ENCODE measurements at places on chromosomes 13 and 19.
A peak's percentile ranks its signal among the peaks of the same experiment; 100 is the strongest.

- no peak for DNase-seq
Observed at GRCh38 chr19:6652805-6653094, 17.2 kb downstream of the TNFSF14 start.

DNA sequence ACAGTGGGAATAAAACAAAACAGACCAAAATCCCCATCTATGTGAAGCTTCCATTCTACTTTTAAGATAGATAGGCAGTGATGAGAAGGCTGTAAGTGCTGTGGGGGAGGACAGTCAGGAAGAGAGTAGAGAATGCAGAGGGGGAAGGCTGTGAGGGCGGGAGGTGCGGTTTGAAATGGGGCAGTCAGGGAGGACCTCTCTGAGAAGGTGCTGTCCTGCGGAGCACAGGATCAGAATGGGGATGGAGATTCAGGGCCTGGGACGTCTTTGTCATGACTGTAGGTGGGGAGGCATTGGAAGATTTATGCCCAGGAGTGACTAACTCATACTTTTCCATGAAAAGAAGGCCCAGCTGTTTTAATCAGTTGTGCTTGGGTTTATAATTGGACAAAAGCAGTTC is 3.9 kb upstream of the GPR183 start:
- DNase-seq: no peak

DNA sequence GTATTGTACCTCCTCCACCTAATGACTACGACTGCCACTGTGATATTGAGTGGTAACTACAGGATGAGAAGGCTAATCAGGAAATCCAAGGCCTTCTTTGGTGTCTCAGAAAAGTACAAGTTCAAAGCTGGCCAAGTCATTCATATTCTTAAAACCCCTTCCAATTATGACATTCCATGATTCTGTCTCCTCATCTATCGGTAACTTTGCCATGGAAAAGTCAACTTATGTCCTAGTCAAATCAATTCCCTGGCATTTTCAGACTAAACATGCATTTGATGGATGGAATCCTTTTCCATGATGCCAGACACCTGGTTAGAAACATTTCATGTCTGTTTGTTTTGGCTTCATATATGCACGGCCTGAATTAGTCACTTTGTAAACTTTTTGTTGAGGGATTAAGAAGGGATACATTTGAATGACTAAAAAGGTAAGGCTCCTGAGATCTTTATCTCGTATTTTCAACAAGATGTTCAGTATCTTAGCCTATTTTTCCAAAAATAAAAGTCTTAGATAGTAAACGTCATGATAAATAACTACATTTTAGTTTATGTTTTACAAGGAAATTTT is 186.5 kb downstream of the NHLRC3 start:
- no peak for DNase-seq

GRCh38 chr19:32018014-32018413 is 327.4 kb upstream of the ZNF507 start:
- DNase-seq: no peak

- DNase-seq: no peak
Observed at GRCh38 chr19:54188215-54188871, 1.0 kb downstream of the MBOAT7 start.

- DNase-seq: no peak
Observed at GRCh38 chr19:28535352-28535775, 677.6 kb downstream of the UQCRFS1 start.

DNA sequence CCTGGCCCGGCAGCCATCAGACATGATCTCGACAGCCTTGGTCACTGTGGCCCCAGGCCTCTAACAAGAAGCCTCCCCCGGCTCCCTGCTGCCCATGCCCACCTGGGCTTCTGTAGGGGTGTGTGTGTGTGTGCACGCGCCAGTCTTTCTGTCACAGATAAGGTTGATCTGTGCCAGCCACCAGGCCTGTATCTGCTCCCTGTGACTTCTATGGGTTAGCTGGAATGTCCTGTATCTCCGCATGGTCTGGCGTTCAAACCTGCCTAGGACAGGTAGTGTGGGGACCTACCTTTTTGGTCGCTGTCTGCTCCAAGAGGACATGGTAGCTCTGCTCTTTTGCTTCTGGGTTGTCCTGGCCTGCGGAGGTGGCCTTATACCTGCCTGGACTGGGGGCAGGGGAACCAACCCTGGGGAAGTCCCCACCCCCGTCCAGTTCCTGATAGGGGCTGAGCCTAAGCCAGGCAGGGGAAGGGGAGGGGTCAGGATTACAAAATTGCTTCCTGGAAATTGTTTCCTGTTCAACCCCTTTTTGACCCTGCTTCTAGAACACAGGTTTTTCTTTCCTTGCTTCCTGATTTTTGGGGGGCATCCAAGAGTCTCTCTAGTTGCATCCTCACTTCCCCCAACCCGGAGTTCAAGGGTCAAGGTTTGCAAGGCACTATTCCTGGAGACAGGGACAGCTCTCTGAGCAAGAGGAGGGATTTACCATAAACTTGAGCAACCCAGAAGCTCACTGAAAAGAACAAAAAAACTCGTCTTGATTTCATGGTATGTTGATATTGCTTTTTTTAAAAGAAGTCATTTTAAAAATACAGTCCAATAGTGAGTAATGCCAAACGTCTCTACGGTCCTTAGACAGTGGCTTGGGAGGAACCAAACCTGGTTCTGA is at the start of gene LRG1:
LRG1 (minus strand) TSS at position 344 of the 889 bp plus-strand sequence; CDS start at position 321, 23 bp downstream.
- DNase-seq: no peak

DNA sequence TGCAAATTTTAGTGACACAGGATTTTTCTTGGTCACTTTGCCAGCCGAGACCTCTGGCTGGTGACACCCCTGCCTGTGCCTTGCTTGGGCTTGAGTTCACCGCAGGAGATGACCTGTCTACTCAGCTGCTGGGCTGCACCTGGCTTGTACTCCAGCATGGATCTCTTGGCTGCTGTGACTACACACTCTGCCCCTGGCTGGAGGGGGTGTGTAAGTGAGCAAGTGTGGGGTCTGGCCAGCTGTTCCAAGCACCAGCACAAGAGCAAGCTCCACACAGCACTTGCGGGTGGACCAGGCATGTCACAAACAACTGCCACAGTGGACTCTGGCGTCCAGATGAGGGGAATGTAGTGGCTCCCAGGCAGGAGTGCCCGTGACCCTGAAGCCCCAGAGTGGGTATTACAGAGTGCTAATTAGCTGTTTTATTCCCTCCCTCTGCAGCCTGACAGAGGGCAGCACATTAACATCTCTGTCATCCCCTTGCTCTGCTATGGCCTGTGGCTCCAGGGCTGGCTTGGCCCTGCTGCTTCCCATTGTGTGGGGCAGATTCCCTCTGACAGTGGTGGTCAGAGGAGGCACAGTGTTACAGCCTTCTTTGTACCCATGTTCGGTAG is 1387.2 kb downstream of the OLFM4 start:
- no peak for DNase-seq

DNA sequence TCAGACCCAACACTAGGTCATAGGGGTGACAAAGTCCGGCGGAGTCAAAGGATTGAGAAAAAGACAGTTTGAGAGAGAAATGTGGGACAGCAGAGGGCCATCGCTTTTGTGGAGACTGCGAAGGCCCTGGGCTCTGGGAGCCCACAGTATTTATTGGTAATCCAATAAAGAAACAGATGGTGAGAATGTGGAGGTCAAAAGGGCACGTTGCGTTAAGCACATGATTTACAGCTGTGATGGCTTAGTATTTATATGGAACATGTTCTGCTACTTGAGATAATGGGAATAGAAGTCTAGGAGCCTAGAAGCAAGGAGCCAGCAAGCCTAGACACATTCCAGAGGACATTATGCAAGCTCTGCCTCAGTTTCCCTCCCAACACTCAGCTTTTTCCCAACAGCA is 2521.1 kb downstream of the PCDH9 start:
- DNase-seq: no peak

- DNase-seq: no peak
Observed at GRCh38 chr13:109256866-109257760, 529.3 kb downstream of the IRS2 start.

DNA sequence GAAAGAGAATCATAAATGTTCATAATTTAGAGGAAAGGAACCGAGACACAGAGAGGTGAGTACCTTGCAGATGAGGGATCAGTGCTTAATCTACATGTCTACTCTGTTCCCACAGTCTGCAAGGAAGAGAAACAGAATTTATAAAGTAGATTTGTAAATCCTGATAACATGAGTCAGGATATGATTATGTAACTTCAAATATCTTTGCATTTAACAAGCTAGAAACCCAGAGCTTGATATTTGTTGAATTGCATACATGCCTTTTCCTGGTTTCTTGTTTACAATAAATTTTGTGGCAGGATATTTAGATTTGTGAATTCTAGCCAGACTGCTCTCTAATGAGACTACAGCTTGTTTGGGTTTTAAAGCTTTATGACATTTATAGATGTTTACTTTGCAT is 219.2 kb downstream of the ENOX1 start:
- DNase-seq: no peak

- DNase-seq: no peak
Observed at GRCh38 chr19:310141-310651, 19.0 kb upstream of the PLPP2 start.

DNA sequence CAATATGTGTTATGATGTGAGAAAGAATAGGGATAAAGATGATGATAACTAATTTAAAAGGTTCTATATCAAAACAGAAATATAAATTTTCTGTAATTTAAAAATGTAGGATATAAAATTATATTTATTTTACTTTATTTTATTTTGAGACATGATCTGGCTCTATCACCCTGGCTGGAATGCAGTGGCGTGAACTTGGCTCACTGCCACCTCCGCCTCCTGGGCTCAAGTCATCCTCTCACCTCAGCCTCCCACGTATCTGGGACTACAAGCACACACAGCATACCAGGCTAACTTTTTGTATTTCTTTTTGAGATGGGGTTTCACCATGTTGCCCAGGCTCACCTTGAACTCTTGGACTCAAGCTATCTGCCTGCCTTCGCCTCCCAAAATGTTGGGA is 214.9 kb upstream of the SLITRK1 start:
- DNase-seq: no peak

GRCh38 chr19:54189145-54189734 is at the start of gene MBOAT7:
MBOAT7 (minus strand) TSS chr19:54189580; CDS start chr19:54188508, 1,072 bp downstream.
- DNase-seq: no peak

GRCh38 chr19:5585461-5586299 is 17.9 kb upstream of the TINCR start:
- DNase-seq: peak; percentile 77

DNA sequence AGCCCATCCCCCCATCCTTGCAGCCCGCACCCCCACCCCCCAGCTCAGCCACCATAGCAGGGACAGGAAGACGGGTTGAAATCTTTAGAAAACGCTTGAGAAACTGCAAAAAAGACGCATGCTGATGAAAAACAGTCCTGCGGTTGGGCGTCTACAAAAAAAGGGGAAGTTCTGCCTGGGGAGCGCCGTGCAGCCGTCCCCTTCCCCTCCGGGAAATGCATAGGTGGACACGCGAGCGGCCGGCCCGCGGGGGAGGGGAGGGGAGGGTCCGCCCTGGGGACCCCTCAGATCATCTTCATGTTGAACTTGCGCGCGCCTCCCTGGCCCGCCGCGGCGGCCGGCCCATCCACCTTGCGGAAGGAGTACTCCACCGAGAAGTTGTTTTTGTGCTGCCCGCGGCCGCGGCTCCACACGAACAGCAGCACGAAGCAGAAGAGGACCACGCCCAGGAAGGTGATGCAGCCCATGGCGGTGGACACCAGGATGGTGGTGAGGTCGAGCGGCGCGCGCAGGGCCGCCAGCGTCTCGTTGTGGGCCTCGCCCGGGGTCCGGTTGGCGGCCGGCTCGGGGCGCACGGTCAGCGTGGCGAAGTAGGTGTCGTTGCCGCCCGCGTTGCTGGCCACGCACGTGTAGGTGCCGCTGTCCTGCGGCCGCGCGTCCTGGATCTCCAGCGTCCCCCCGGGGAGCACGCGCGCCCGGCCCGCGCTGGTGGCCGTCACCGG is 7.9 kb upstream of the PEAK3 start:
- no peak for DNase-seq

- DNase-seq: no peak
Observed at GRCh38 chr13:32001769-32002168, 29.8 kb upstream of the FRY start.

DNA sequence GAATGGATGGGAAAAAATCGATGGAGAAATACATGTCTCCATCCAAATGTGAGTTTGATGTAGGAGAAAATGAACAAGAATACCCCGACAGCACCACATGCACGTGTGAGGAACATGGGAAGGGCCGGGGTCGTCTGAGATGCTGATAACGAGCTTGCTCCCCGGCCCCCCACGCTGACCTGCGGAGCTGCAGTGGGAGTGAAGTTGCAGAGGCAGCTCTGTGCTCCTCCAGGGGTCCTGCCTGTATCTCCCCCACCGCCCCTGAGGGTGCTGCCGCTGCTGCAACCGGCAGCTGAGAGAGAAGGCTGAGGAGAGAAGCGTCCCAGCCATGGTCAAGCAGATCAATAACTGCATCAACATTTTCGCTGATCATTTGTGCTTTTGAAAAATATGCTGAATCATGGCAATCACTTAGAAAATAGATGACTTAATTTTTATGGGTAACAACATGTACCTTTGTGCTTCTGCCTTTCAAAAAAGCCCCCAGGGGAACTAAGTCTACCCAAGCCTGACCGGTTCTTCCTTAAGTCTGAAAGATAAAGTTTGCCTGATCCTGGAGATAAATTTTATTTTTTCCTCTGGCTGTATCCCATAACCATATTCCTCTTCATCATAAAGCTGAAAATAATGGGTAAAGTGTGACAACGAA is 18.2 kb upstream of the NAXD start:
- no peak for DNase-seq

DNA sequence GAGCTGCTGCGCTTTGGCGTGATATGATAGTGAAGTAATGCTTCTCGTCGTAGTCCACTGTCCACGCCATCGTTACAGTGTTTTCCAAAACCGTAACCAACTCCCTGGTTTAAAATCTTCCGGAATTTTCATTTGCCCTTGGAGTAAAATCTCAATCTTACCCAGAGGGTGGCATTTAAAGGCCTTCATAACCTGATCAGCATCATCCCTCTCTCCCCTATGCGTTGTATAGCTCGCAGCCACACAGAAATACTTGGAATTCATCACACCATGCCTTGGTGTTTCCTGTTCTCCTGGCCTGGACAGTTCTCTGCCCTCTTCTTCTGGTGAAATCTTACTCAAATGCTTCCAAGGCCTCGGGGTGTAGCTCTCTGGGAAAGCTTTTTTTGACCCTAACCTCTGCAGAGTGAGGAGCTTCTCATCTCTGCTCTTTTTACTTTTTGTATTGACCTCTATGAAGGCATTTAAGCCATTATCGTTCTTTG is 839 bp downstream of the MPHOSPH8 start:
- no peak for DNase-seq

- DNase-seq: no peak
Observed at GRCh38 chr19:15944401-15944800, 4.4 kb upstream of the OR10H4 start.

DNA sequence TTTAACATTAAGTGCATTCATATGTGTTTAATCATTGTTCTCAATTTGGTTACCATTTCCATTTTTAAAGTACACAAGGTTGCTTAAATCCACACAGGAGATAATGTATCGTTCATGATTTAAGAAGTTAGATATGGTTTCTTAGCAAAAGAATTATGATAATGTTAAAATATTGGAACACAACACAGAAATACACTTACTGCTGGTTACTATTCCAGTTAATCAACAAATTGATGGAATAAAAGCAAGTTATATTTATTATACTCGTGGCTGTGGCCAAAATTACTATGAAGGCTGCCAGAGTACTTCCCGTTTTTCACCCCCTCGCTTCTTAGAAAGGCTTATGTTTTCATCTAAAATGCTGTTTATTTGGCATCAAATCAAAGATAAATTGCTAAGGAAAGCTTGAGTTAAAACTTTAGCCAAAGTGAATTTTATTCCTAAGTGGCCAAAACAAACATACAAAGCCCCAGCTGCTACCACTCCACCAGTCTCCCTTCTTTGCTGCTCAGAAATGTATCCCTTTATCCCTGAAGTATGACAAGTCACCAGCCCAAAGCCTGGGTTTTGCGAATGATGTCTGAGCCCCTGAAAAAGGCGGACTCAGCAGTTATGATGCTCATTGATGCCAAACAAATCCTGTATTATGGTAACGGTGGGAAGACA is 27.7 kb downstream of the LCP1 start:
- DNase-seq: no peak

All from ecto neural progenitor cell (in vitro differentiated cells).